ENCODE measurements at places on chromosomes 1 and 21. TPM values are rescaled to one million over a fixed set of nuclear protein-coding genes. Genes with fewer than 3 reads are reported as not detected.

DNA sequence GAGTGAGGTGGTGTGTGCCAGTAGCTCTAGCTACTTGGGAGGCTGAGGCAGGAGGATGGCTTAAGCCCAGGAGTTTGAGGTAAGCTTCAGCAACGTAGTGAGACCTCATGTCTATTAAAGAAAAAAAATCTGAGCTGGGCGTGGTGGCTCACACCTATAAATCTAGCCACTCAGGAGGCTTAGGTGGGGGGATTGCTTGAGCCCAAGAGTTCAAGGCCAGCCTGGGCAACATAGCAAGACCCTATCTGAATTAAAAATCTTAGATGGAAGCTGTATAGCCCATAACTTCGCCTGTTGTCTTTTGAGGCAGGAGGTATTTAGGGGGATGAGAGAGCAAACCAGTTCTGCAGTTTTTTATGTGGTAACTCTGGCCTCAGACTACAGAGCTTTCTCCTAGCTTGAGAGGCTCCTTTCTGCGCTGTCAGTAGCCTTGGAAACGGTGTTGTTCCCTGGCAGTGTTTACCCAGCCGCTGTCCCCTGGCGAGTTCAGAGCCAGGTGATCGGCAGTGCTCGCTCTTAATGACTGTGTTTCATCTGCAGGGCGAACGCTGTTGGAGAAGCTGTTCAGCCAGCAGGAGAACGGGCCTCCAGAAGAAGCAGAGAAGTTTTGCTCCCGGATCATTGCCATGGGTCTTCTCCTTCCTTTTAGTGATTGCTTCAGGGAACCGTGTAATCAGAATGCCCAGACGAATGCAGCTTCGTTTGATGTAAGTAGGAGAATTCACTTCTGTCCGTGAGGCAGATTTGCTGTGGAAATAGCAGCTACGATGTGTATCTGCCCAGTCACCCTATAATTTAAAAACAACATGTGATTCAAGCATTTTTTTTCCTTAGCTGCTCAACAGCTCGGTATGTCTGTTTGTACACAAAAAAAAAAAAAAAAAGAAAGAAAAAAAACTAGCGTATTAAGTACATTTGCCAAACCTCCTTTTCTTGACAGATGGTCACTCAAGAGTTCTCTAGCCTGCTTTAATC, 31.2 kb downstream of the FMN2 start:
- no peak for DNase-seq

FCAMR gene
- not detected for total RNA-seq

AKR7A2 gene
- total RNA-seq, result 116 TPM

DNA sequence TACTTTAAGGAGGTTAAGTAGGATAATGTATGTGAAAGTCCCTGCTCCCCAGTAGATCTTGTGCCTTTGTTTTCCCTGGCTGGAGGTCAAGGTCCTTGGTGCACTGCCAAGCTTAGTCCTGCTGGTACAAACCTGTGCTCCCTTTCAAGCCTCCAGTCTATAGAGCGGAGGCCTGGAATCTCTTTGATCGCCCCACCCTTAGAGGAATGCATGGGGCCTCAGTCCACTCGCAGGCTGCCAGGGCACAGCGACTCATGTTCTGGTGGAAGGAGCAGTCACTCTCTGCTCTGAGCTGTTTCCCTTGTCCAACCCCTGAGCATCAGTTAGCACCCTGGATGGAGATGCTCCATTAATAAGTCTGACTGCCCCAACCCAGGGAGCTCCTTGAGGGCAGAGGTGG, 121.8 kb downstream of the HMGB4 start:
- DNase-seq, result no peak

DNA sequence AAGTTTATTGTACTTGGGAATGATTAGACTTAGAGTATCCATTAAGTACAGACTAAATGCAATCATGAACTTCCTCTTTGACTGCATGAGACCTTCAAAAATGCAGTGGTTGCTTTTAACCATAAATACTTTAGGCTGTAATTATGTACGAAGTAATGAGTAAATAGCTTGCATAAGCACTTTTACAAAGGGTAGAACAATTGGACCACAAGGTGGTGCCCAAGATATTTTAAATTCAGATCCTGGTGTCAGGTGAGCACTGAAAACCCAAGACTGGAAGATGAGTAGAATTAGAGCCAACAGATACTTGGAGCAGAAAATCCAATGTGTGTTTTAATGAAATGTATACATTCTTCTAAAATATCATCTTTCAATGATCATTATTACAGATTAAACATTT, 43.4 kb upstream of the RHOU start:
- DNase-seq, result peak; percentile 35

GRCh38 chr1:56477164-56478111, 101.9 kb downstream of the PLPP3 start:
- DNase-seq, result peak; percentile 27

DNA sequence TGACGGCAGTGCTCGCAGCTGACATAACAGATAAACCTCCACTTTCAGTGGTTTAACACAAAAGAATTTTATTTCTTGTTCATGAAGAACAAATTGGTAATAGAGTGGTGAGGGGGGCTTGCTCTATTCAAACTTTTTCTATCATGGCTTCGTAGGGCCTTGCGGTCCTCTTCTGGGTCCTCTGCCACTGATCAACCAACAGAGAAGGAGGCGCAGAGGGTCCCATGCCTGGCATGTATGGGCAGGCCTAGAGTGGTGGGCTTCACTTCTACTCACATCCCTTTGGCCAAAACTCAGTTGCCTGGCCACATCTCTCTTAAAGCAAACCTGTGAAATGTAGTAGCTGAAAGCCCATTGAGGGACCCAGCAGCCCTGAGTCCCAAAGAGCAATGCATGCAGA, 460.5 kb downstream of the SIPA1L2 start:
- no peak for DNase-seq

DNA sequence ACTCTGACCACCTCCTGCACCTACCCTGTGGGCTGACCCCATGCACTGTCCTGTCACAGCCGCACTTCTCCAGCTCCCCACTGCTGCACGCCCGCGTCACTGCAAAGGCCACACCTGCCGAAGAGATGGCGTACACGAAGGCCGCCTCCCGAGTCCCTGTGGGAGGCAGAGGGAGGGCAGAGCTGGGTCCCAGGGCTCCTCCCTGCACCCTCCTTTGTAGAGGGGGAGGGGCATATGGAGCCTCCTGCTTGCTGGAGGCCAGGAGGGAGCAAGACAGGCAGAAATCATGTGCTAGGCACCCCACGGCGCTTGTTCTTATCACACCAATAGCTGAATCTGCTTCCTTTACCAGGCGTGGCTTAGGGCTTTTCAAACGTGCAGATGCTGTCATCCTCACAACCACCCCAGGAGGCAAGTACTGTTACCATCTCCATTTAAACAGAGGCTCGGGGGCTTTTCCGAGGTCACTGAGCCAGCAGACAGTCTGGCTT, 21.4 kb downstream of the WNT4 start:
- no peak for DNase-seq

- DNase-seq, result no peak
Observed at GRCh38 chr1:204251926-204252689, 38.3 kb upstream of the GOLT1A start.

DNA sequence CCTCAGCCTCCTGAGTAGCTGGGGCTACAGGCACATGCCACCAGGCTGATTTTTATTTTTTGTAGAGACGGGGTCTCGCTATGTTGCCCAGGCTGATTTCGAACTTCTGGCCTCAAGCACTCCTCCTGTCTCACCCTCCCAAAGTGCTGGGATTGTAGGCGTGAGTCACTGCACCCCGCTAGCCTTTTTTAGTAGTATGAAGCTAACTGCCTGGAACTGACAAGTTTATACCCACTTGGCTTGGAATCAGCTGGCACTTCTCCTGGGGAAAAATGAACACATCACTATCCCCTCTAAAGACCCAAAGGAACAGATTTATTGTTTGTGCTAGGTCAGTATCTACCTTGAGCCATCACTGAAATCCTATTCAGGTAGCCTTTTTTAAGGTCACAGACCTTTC, 19.0 kb downstream of the TMEM63A start:
- no peak for DNase-seq

DNA sequence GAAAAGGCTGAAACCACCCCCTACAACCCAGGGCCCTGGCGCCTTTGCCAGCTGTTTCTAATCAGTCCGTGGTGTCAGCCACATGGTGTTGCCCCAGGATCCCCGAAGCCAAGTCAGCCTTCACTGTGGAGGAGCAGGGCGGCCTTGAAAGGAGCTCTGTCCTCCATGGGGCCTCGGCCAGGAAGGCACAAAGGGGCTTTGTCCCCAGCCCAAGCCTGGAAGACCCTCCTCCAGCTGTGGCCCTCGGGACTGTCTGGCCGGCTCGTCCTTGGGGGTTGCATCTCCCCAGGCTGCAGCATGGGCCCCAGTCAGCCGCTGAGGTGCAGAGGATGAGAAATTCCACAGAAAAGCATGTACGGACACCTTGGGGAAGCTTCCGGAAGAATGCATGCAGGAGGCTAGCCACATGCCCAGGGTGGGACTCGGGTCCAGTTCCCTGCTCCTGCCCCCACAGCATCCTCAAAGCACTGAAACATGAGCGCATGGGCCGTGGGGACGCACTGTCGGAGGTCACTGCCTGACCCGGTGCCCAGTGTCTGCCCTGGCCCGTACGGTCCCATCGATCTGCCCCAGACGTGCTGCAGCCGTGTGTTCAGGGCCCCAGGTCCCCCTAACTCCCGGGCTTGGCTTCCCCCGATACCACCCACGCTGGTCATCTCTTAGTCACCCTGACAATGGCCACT, 38.6 kb upstream of the POFUT2 start:
- DNase-seq, result no peak

- peak; percentile 96 for DNase-seq
Observed at GRCh38 chr1:202589190-202589930, 120.9 kb downstream of the SYT2 start.

SRGAP2C gene
- 37.0 TPM for total RNA-seq

- DNase-seq, result no peak
Observed at GRCh38 chr1:203100516-203100869, 14.7 kb upstream of the MYOG start.

GRCh38 chr1:55639051-55639450, 423.9 kb upstream of the USP24 start:
- DNase-seq, result no peak

NTMT2 gene
- not detected for total RNA-seq

DNA sequence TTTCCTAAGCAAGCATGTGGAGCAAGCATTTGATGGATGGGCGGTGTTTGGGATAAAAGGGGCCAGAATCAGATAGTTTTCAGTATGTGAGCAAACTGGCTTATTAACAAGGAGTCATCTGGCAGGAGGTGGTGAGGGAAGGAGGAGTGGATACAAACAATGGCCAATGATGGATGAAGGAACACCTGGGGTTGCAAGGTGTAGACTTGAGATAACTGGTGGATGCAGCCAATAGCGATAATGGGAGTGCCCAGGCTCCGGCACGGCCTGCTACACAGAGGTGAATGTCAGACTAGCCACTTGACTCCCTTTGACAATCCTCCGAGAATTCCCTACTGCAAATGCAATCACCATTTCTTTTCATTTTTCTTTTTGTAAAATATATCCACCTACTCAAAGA, 41.7 kb downstream of the C8B start:
- no peak for DNase-seq

GRCh38 chr1:156746728-156747631, 4.5 kb downstream of the HDGF start:
- DNase-seq, result peak; percentile 96

GJA4 gene
- 18.9 TPM for total RNA-seq

LENEP gene
- not detected for total RNA-seq

DNA sequence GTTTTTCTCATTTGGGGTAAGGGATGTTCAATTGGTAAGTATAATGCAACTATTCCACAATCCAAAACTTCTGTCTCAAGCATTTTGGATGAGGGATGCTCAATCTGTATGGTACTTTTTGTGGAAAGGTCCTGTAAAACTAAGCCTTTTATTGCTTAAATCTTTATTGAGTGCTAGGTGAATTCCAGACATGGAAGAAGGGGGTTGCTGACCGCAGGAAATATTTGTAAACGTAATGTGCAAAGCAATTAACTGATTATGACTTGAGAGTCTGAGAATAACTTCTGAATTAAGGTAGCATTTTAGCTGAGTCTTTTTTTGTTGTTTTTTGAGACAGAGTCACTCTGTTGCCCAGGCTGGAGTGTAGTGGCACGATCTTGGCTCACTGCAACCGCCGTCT, 3.1 kb downstream of the AKIRIN1 start:
- DNase-seq, result no peak

LHX8 gene
- total RNA-seq, result not detected

DNA sequence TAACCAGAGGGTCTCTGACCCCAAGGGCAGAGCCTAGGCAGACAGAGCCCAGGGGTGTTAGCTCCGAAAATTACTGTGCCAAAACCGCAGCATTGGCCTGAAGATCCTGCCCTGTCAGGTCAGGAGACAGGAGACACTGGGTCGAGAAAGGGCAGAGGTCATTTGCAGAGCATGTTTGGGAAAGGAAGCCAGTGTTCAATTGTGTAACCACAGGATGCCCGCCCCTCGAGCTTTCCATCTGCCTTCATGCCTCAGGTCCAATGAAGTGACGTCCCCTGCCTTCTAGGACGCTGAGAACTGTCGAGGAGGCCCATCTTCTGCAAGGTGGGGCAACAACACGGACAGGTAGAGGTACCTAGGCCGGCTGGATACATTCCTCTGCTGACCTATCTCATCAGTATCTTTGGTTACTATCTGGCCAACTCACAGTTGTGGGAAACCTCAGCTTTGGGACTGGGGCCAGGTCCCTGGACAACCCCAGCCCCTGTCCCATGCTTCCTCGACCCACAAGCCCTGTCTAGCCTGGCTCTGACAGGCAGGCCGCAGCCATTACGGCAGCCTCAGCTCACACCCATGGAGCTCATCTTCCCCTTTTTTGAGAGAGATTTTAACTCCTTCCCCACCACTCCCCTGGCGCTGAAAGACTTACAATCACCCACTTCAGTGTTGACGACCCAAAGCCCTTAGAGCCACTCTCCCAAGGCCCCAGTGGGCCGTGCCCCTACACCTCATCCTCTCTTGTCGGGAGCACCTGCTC, 1.3 kb downstream of the ARL8A start:
- DNase-seq, result no peak

DNA sequence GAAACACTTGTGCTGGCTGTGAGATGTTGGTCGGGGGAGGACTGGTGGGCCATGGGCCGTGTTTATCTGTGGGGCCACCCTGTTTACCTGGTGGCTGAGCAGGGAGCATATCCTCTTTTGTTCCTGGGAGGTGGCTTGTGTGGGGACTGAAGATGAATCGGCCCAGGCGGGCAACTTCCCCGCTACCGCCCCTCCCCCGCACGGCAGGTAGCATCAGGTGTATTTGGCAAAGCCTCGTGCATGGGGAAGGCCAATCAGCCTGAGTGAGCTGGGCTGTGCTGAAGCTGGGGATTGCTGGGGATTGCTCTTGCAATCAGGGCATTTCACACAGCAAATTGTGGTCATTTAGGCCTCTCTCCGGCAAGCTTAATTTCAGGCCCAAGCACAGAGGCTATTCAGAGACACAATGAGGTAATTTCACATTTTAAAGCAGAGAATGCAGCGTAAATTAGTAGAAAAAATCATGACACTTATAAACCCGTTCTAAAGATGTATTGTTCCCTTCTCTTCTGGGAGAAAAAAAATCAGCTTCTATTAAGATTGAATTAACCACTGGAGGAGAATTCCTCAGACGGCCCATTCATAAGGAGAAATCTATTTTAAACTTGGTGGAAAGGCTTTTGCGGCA, 197.7 kb upstream of the POU3F1 start:
- DNase-seq, result no peak

- no peak for DNase-seq
Observed at GRCh38 chr1:244106837-244107493, 55.9 kb downstream of the ZBTB18 start.
